ENCODE measurements at places on chromosomes 6 and 20.

GRCh38 chr6:118893064-118893806, 717 bp upstream of the ASF1A start:
- DNase-seq = peak; percentile 68

DNA sequence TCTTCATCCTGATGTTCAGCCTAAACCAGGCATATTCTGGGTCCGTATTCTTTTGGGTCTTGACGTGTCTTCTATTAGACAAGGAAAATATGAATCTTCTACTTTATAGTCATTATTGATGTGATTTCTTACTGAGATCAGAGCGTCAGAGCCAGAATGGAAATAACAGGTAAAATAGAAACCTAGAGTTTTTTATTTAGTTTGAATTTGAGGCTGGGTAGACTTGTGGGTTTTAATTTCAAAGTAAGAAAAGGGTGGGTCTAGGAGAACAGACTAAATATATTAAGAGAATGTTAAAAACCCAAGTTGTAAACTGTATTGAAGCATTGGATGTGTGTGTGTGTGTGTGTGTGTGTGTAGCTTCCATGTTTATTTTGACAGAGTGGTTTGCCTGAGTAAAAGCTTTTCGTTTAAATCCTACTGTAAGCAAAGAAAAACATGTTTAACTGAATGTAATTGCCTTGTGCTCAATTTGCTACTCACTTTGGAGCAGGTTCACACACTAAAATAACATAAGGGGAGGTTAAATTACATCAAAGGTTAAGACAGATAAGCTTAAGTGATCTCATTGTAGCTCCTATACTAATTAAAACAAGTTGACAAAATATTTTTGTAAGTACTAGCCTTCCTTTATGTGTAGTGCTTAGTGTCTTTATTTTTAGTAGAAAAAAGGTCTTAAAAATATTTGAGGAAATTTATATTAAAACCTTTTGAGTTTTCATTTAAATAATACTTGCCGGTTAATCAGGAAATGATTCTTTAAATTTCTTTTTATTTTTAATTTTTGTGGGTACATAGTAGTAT, 17.4 kb downstream of the HECA start:
- DNase-seq = no peak

- DNase-seq = no peak
Observed at GRCh38 chr20:10596710-10597121, 77.1 kb downstream of the JAG1 start.

DNA sequence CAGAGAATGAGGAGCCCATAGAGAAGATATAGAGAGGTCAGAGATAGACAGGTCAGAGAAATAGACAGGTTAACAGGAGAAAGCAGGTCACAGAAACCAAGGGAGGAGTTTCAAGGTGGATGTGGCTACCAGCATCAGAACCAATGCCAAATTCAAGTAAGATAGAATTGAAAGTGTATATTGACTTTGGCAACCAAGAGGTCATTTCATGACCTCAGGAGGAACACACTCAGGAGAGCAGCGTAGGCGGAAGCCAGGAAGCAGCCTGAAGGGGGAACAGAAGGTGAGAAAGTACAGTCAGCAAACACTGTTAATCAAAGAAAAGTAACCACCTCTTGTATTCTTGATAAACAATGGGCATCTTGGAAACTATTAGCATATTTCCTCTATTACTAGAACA, 33.9 kb upstream of the ALDH8A1 start:
- DNase-seq = no peak

DNA sequence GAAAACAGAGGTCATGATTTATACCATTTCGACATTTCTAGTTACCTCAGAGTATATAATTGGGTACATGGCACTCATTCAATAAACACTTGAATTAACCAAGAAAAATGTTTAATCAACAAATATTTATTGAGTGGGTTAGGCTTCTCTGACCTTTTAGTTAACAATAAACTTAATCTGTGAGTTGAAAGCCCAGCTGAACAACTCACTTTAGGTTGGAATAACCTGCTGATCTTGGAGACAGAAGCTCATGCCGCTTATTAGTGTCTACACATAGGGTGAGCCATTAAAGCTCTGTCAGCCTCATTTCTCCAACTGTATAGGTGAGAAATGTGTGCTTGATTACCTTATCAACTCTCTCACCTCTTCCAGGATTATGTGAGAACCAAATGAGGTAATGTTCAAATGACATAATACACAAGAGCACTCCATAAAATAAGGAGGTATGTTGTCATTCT, 98.2 kb upstream of the DTNBP1 start:
- no peak for DNase-seq

DNA sequence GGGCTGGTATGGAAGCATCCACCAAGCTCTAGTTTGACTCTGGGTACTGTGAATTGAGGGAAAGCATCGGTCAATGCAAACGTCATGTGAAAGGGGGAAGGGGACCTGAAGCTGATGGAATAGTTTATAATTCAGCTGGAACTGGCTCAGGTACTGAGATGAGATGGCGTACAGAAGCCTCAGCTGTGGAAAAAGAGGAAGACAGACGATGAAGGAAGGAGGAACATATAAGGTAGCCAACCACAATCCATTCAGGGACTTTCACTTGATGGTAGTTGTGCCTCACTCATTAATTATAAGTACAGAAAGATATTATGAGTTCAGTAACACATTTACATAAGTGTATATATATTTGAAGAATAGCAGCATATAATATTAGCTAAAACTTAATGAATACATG, 2.7 kb downstream of the CALHM5 start:
- DNase-seq = no peak

GRCh38 chr20:20731000-20731944, 18.8 kb upstream of the RALGAPA2 start:
- DNase-seq = no peak

GRCh38 chr6:170006900-170007467, 255.6 kb downstream of the ERMARD start:
- no peak for DNase-seq

DNA sequence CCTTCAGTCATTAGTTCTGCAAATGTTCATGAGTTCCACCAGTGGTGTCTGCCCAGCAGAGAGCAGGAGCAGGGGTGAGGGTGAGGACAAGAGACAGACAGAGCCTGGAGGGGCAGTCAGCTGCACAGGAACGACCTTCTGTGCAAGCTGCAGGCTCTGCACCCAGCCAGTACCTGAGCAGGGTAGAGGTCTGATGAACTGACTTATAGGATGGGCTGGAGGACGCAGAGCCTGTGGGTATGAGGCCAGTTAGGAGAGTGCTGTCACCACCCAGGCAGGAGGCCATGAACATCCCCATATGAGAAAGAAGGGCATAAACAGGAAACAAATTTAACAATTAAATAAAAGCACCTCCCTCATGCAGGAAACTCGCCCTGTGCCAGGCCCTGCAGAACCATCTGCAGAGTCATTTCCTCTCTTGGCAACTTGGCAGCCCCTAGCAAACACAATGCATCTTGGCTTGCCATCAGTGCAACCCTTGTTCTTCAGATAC, 17.9 kb downstream of the C6orf15 start:
- peak; percentile 58 for DNase-seq

GRCh38 chr20:63831993-63832686, 1.1 kb upstream of the ZBTB46 start:
- DNase-seq = no peak

- DNase-seq = no peak
Observed at GRCh38 chr6:93266116-93266817, 153.1 kb downstream of the EPHA7 start.

DNA sequence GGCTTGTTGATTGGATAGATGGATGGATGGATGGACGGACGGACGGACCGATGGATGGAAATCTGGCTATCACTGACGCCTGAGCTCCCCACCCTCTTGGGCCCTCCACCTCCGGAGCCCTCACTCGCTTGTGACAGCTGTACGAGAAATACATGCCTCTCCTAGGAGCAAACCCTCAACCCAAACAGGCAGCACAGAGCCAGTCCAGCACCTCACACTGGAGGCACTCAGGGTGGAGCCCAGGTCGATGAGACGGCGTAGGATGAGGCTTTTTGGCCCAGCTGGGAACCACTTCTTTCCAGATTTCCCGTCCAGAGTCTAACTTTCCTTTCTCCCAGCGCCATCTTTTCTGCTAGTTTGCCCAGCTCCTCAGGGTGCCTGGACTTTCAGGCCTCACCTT, 2.7 kb upstream of the LY6G5C start:
- DNase-seq = no peak

- no peak for DNase-seq
Observed at GRCh38 chr20:32828029-32828680, 8.4 kb downstream of the MAPRE1 start.

DNA sequence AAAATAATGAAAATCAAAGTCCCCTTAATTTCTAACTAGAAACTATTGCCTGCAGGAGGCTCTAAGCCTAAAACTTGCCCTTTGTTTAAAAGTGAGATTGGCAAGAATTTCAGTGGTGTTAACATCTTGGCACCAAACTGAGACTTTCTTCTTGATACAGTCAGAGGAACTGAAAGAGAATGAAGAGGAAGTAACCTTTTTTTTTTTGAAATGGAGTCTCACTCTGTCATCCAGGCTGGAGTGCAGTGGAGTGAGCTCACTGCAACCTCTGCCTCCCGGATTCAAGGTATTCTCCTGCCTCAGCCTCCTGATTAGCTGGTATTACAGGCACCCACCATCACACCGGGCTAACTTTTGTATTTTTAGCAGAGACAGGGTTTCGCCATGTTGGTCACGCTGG, 3.6 kb downstream of the DOP1A start:
- DNase-seq = no peak

DNA sequence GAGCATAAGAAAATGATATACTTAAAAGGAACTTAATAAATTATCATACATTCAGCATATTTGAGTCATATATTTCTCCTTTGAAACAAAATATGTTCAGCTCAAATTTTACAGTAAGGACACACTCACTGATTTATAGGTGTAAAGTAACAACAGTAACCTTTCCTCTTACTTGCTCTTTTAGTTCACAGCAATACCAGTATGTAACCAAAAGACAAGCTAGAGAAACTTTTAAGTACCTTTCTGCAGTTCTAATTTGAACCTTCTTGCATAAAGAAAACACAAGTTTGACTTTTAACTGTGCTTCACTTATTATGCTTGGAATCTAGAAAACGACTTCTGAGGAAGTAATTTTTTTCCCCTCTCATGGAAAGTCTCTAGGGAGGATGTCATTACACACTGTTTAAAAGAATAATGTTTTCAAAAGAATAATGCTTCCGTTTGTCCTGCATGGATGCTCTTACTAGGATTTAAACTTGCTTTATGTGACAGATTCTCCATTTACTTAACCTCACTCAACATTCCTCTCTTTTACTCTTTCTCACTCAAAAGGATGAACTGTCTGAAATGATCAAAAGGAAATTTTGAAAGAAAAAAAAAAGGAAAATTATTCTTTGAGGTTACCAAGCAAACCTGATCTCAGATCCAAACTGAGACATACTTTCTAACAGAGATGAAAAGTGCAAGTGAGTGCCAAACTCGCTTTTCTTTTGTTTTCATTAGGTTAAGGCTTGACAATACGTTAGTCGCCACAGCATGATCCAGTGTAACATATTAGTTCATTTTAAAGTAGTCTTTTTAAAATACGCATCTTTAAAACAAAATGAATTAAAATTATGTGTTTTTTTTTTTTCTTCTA, 22.4 kb upstream of the CALHM6 start:
- no peak for DNase-seq

GRCh38 chr6:85460921-85461797, 11.3 kb downstream of the NT5E start:
- peak; percentile 77 for DNase-seq

DNA sequence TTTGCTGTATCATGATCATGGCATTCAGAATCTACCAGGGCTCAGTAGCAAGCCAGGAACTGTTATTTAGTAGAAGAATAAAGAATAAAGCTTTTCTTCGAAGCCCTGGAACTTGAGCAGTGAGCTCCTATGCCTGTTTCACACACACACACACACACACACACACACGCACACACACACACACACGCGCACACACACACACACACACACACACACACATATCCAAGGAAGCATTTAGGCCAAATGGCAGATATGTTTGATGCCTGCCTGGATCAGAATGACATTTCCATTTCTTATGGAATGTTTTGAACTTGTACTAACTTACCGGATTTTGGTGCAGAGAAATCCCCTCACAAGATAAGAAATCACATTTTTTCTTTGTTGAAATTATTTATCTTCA, 35.5 kb downstream of the RPP21 start:
- no peak for DNase-seq

GRCh38 chr6:43719511-43719910, 31.9 kb upstream of the MRPS18A start:
- no peak for DNase-seq

DNA sequence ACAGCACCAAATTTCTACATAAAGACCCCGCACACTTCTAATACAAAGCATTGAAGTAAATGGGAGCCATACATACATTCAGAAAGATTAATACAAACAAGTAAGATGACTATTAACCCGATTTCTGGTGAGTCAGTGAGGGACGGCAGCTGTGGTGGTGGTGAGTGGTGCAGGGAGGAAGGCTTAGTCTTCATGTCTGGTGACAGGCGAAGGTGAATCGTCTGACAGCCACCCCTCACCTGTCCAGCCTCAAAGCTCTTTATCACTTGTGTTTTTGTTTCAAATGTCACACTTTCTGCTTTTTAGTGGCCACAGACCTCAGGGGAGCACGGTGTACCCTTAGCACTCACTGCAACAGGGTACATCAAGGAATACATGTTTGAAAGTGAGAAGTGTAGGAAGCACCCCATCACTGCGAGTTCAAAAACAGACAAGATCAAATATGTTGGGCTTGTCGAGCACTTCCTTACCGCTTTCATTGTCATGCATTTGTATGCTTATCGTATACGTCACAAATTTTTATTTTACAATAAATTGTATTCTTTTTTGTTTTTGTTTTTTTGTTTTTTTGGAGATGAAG, 63.5 kb downstream of the IRF4 start:
- no peak for DNase-seq

- no peak for DNase-seq
Observed at GRCh38 chr6:71079677-71080076, 122.8 kb upstream of the B3GAT2 start.

GRCh38 chr6:43338243-43338642, 29.6 kb upstream of the CRIP3 start:
- DNase-seq = no peak

- no peak for DNase-seq
Observed at GRCh38 chr6:168784426-168784825, 343.4 kb downstream of the SMOC2 start.

GRCh38 chr20:63740627-63741353, 1.2 kb downstream of the SLC2A4RG start:
- peak; percentile 42 for DNase-seq

DNA sequence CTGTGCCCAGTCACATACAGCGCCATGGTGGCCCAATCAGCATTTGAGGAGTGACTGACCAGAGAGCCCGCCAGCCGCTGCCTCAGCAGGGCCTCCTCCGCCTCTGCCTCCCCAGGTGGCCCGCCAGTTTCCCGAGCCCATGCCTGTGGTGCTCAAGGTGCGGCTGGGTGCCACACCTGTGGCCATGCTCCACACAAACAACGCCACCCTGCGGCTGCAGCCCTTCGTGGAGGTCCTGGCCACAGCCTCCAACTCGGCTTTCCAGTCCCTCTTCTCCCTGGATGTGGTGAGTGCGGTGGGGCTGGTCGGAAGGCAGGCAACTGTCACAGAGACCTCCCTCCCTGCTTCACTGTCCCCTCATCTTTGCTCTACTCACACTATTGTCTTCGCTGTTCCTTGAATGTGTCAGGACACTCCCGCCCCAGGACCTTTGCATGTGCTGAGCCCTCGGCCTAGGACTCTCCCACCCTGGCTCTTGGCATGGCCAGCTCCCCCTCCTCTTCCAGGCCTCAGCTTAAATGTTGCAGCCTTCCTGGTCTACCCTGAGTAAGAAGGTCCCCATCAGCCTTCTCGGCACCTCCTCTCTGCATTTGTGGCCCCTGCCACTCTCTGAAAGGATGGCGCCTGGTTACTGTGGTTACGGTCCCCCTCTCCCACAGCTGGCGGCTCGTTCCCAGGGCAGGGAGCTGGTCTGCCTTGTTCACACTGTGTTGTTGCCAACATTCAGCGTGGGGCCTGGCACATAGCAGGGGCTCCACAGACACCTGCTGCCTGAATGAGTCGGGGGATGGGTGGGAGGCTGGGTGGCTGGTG, 11.8 kb upstream of the BPIFB6 start:
- DNase-seq = no peak

Measured in activated CD4-positive, alpha-beta T cell treated with anti-CD3 and anti-CD28 coated beads, Interleukin-2, amount 10 ng/mL, durations not matched to agents 7 days and 5 days (primary cell).